BJ (cell line): ENCODE measurements at places on chromosomes 16 and 17. TPM values are rescaled to one million over a fixed set of nuclear protein-coding genes. Genes with fewer than 3 reads are reported as not detected.
A peak's percentile ranks its signal among the peaks of the same experiment; 100 is the strongest.

- DNase-seq: peak; percentile 75
Measured at GRCh38 chr16:73047221-73047535, 750 bp downstream of the ZFHX3 start.

LUC7L gene
- 23.3 and 29.1 TPM in 2 replicates for polyA plus RNA-seq

FBXW10 gene
- polyA plus RNA-seq: 0.10 and 0.12 TPM in 2 replicates

NPIPA3 gene
- 1.7 and 4.4 TPM in 2 replicates for polyA plus RNA-seq

RAB11FIP3 gene
- 8.6 and 13.3 TPM in 2 replicates for polyA plus RNA-seq

GRCh38 chr17:1975573-1975972, 49.6 kb downstream of the RTN4RL1 start:
- no peak for DNase-seq

CBX2 gene
- 0.74 and 1.5 TPM in 2 replicates for polyA plus RNA-seq

RAB37 gene
- 0.06 and 0.12 TPM in 2 replicates for polyA plus RNA-seq

- DNase-seq: no peak
Measured at GRCh38 chr16:67137605-67138004, 13.2 kb downstream of the B3GNT9 start.

- no peak for DNase-seq
Measured at GRCh38 chr16:67996666-67997065, 2.6 kb downstream of the DPEP2 start.

CRYBA1 gene
- polyA plus RNA-seq: not detected in 2 replicates

DNA sequence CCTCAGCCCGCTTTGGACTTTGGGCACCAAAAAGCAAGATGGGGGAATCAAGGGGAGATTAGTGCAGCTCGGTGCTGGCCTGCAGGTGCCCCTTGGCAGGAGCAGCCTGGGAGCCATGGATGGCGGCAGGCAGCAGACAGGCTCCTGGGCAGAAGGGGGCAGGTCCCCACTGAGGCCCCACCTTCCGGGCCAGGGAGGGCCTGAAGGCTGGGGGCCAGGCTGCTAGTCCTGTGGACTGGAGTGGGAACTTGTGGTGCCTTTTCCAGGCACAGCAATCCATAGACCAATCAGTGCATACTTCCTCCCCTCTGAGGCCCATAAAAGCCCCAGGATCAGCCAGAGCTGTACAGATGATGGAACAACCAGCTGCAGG, 64.0 kb downstream of the USP32 start:
- no peak for DNase-seq

DNA sequence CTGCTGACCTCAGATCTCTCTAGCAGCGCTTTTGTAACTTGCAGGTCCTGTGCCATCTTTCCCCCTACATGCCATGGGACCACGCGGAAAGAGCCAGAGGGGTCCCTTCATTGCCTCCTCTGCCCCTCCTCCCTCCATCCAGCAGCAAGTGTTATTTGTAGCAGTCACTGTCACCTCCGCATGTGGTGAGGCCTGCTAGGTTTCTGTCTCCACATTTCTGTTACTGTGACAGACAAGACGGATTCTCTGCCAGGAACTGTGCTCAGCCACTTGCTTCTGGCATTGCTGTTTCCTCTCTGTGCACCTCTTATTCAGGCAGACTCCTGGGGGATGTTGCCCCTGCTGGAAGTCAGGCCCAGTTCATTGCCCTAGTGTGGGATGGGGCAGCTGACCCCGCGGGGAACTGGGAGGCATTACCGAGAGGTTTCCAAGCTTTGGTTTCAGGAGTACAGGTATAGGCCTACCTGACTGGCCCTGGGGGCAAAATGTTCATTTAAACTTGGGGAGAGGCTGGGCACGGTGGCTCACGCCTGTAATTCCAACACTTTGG, 61.2 kb downstream of the RAB11FIP4 start:
- no peak for DNase-seq

DNA sequence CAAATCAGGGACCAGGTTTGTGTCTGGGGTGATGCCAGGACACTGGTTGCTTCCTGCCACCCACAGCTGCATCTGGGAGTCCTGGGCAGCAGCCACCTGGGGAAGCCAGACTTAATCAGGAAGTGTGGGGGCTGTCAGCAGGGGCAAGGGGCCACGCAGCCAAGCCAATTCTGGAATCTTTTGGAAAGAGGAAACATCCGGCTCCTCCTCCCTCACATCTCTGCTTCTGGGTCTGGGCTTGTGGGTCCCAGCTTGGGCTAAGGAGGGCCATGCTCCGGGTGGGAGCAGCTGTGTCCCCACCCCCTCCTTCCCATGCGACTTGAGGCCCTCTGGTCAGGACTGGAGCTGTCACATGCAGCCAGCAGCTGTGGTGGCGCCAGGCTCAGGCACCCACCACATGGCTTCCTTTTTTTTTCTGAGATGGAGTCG, 37.0 kb upstream of the CCDC182 start:
- no peak for DNase-seq

DNA sequence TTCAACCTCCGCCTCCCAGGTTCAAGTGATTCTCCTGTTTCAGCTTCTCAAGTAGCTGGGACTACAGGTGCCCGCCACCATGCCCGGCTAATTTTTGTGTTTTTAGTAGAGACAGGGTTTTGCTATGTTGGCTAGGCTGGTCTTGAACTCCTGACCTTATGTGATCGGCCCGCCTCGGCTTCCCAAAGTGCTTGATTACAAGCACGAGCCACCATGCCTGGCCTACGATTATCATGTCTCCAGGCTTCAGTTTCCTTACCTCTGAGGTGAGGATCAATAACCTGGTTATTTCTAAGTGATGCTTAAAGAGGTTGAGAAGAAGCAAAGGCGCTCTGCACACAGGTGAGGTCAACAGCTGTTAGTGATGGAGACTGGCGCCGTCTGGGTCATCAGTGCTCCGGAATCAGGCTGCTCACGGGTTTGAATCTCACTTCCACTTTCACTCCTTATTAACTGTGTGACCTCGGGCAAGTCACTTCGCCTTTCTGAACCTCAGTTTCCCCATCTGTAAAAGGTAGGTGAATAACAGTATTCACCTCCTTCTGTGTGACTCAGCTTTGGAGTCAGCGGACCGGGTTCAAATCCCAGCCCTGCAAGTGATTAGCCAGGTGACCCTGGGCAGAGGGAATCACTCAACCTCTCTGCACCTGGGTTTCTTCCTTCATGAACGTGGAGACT, 745 bp upstream of the ABCC1 start:
- no peak for DNase-seq

DNA sequence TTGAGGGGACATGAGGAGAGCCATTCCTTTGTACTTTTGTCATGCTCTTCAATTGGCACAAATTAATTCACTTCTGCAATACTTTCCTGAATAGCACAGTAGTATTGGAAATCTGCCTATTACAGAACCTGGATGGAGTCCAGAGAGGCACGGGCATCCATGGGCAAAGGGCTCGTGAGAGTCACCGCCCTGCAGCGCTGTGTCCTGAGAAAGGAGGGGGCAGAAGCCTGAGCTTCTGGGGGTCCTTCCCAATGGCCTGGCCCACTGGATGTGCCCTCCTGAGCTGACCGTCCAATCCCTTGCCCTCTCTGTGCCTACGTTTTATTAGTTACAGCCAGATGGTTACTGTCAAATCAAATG, 3.5 kb downstream of the G6PC1 start:
- DNase-seq: no peak

- DNase-seq: no peak
Measured at GRCh38 chr16:17176199-17176598, 294.6 kb downstream of the XYLT1 start.

DNA sequence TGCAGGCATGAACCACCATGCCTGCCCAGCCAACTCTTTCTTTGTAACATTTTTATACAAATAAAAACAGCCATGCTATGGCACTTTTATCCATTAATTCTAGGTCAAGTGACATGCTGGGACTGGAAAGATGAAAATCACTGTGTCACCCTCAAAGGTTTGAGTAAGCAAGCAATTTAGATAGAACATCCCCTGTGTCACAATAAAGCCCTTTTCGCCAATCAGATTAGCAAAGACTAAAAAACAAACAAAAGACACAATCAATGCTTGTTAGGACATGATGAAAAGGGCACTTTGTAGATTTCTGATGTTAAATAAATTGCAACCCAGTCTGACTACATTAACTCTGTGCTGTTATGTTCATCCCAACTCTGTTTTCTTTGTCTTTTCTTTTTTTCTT, 26.4 kb downstream of the CHP2 start:
- no peak for DNase-seq
